GM13977 (cell line): ENCODE measurements at places on chromosomes 2 and 18.

DNA sequence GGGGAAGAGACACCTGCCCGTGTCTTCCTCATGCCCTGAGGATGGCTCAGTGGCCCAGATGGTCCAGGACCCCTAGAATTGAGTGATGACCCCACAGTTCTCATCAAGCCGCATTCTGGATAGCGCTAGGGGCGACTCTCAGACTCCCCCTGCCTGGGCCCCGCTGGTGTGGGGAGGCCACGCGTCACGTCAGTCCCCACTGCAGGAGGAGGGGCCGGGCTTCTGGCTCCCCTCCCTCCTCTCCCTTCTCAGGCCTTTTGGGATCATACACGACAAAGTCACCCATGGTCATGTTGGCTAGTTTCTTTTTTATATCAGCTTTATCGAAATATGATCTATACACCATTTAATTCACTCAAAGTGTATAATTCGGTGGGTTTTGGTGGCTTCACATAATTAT is 61.5 kb downstream of the NFATC1 start:
- DNase-seq = no peak

GRCh38 chr2:25817630-25818029 is 60.7 kb downstream of the ASXL2 start:
- DNase-seq = peak; percentile 64

DNA sequence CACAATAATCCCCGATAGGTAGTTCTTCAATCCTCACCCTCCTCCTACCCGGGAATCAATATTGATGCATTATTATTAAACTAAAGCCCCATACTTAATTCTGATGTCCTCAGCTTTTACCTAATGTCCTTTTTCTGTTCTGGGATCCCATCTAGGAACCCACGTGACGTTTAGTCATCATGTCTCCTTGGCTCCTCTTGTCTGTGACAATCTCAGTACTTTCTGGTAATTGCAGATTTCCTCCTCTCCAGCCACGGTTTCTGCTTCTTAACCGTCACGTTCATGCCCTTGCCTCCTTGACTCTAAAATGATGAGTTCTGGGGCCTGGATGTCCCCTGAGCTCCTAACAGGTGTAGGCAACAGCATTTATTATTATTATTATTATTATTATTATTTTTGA is 2.9 kb upstream of the DGKD start:
- no peak for DNase-seq

DNA sequence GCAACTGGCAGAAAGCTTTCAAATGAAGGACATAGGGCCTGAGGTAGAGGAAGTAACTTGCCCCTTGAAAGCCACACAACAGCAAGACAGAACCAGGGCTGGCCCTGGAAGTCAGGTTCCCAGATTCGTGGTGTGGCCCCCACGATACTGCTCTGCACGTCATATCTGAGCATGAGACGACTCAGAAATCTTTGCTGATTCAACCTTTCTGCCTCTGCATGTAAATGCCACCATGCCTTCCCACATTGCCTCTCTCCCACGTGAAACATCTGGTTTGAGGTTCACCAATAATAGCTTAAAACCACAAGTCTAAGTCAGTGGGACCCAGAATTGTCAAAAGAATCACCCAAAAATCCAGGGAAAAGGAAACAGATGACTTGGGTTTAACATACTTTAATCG is 214.0 kb upstream of the TRIB2 start:
- DNase-seq = no peak

- DNase-seq = no peak
These were observed 479.8 kb downstream of the NUP35 start for GRCh38 chr2:183604065-183604464.

DNA sequence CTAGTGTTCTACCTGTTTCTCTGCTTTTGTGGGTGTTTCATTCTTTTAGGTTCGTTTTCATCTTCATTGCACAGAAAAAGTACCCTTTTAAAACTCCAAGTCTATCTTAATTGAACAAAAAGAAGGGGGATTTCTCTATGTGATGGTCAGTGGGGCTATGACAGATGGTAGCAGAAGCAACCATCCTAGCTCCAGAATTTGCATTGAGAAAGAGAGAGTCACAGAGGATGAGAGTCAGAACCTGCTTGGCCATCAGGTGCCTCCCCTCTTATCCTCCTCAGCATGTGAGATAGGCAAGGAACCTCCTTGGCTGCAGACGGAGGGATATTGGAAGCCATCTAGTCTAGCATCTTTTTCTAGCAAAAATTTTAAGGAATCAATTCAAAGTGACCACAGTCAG is 398.0 kb upstream of the DCC start:
- DNase-seq = no peak

DNA sequence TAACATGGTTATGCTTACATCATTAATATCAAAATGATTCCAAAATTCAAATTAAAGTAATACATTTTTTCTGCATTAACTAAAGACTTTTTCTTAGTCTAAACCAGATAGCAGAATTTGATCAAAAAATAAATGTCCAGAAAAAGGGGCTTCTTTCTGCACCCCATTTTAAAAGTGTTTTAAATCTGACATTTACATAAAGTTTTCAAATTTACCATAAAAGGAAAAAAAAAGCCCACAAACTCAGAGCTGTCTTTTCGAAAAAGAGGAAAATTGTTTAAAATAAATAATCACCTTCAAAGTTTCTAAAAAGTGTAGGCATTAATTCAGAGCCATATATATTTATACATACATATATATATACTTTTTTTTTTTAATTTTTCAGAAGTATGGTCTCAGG is 1.5 kb downstream of the FASTKD1 start:
- DNase-seq = no peak

GRCh38 chr2:79849949-79850348 is 337.1 kb downstream of the CTNNA2 start:
- DNase-seq = no peak

DNA sequence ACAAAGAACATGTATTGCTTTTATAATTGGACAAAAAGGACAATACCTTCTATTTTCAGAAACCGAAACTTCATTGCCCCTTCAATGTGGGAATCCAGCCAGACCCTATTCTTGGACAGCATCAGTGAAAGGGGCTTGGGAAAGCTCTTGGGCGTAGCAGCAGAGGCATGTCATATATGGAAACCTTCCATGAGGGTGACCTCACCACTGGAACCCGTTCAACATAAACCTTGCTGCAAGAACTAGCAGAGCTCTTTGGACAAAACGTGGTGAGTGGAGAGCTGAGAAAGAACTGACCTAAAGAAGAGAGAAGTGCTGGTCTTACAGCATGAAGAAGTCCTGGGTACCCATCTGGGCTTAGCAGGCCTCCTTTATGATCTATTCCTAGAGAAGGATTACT is 22.7 kb upstream of the ACTG2 start:
- no peak for DNase-seq

DNA sequence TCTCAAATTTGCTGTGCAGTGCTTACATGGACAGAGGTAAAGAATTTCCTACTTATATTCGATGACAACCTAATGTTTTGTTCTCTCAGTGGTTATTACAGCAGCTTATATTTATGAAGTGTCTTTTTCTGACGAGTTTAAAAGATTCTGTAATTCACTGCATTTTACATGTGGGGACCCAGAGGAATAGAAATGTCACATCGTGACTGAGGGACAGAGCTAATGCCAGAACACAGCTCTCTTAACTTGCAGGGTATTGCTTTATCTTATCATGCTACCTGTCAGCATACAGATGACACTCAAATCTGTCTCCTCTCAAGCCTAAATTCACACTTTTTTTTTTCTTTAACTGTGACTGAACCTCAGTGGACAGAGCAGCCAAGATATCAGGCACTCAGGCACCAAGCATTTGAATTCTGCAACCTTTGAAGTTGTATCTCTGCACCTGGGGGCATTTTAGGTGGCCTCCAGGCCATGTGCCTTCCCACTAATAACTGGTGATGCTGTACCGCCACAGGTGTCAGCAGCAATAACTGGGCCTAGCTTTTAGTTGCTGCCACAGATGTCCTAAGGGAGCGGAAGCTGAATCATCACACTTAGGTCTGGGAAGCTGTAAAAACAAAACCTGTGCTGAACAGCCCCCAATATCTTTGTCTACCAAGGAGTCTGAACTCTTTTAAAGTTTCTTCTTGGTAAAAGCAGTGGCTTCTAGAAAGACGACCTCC is 315.8 kb upstream of the NRP2 start:
- DNase-seq = no peak

DNA sequence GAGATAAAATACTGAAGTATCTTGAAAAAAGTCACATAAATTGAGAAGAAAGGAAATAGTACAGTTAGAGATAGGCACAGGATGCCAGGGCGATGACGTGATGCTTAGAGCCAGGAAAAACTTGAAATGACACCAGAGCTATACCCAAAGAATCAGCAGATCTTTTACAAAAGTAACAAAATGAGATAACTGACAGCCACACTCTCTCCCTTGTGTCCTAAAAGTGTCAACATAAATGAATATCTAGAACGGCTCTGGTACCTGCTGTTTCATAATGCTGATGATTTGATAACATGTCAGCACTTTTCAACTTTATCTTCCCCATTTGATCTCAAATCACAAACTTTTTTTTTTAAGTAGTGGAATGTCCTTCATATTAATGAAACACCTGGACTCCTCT is 45.6 kb upstream of the ZC3H15 start:
- no peak for DNase-seq

DNA sequence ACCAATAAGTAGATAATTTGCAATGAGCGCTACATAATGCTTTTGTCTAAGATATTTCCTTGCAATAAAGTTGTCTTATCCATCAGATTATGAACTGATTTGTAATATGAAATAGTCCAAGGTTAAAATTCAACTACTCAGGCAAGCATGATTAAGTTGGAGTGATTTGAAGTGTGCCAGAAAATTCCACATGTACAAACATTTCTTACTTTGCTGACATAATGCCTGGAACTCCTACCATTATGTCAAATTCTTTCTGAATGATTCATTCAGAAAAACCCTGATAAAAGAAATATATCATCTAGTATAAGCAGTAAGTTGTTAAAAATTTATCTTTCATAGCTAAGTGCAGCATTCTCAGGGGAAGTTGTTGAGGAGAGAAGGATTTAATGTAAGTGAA is 87.3 kb downstream of the CBLN2 start:
- DNase-seq = no peak

DNA sequence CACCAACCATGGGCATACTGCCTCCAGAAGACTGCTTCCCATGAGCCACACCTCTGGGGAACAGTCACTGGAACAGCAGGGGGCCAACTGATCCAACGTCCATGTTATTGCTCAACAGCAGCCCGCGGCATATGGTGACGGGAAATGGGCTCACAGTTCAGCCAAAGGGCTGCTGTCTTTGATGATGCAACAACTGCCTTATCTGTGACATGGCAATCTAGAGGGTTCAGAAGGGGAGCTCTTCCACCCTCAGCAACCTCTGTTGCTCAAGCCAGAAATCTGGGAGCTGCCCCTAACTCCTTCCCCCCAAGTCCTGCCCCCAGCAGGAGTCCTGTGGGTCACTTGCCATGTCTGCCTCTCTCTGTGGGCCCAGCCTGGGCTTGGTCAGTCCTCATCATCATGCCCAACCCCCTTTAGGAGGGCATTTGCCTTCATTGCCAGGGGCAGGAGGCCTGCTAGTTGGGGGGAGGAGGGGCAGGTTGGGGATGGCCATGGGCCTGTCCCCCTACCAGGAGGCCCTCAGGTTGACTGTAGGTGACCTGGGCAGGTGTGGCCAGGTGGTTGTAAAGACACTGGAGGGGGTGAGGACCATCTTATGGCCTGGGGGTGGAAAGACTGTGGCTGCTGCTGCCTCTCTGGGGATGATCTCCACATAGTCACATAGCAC is 212.9 kb downstream of the CYP26B1 start:
- DNase-seq = peak; percentile 2

GRCh38 chr18:34956663-34957062 is 84.5 kb upstream of the MAPRE2 start:
- no peak for DNase-seq

DNA sequence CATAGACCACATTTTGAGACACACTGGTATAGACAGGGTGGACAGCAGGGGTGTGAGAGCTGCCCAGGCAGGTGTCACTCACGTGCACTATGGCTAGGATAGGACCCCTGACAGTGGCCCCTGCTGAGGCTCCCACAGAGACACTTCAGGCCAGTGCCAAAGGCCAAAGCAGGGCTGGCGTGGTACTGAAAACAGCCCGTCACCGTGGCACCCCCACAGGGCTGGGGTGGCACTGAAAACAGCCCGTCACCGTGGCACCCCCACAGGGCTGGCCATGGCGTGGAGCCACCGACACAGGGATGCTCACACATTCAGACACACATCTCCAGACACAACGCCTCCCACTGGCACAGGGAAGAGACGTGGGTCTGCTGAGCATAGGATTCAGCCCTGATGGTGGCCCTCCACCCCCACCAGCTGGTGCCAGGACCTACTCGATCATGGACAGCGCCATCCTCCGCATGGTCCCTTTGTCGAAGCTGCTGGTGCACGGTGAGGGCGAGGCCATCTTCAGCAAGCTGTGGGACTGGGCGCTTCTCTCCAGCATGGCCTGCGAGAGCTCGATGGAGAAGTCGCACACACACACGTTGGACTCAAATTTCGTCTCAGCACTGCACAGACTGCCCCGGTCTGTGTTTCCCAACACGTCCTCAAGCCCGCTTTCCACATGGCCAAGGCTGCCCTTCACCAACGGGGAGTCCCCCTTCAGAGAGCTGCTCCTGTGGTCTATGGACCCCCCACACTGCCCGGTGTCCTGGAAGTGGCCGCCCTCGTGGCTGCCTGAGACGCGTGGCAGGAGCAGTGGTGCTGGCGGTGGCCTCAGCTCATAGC is 34.1 kb downstream of the ANKMY1 start:
- no peak for DNase-seq

- no peak for DNase-seq
These were observed 325.9 kb downstream of the FSIP2 start for GRCh38 chr2:186064507-186064906.

- no peak for DNase-seq
These were observed 297.3 kb downstream of the MTX2 start for GRCh38 chr2:176566496-176566895.

GRCh38 chr2:33336036-33336625 is 140.3 kb upstream of the RASGRP3 start:
- no peak for DNase-seq

DNA sequence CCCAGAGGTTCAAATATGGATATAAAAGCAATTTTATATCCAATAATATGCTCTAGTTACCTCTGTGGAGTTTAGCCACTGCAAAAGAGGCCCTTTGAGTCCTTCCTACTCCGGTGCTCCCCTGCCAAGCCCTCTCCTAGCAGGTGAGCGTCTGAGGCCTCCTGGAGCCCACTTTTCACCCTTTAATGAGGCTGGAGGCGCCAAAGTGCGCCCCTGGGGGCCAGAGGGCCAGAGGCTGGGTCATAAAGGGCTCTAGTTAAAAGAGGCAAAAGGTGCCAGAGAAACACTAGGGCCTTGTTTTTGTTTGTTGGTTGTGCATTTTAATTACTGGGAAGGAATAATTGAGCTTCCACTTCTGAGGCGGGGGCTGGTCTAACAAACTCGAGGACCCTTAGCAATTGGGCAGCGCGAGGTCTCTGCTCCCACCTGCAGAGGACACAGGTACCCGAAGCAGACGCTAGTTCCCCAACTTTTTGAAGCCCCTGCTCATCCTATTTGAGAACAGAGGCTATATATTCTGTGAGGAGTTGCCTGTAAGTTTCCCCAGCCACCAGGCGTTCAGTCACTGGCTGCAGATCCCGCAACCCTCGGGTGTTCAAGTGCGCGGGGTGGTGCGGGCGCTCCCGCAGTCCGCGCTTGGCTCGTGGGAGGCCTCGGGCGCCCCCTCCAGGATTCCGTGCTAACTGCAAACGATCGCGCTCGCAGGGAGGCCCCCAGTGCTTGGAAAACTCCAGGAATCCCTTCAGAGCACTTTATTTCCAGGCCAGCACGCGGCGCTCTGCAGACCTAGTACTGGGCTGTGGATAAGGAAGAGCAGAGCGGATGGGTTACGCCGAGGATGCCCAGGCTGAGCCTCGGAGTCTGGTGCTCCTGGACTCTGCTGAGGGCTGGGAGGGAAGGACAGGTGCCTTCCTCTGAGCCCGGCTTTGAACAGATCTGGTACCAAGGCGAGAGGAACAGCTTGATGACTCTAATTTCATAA is 14.1 kb downstream of the MSGN1 start:
- DNase-seq = peak; percentile 62
